ENCODE measurements at places on chromosomes 3 and 15. TPM values are rescaled to one million over a fixed set of nuclear protein-coding genes. Genes with fewer than 3 reads are reported as not detected.

DNA sequence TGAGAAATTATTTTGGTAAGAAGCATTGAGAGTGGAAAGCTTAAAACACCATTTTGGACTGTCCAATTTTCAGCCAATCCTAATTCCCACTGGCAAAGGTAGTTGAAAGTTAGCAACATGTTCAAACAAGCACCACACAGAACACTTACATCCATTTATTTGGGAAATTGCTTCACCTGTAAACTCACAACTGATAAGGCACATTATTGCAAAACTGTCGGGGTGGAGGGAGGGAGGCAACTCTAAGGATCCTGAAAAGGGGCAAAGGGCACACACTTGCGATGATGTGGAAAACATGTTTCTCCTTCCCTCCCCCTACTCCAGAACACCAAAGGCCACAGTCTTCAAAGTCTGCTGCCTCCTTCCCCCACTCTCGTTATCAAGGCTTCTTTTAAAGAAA lies 9.4 kb downstream of the TMEM41A start:
- no peak for DNase-seq

ST8SIA2 gene
- total RNA-seq = not detected

DNA sequence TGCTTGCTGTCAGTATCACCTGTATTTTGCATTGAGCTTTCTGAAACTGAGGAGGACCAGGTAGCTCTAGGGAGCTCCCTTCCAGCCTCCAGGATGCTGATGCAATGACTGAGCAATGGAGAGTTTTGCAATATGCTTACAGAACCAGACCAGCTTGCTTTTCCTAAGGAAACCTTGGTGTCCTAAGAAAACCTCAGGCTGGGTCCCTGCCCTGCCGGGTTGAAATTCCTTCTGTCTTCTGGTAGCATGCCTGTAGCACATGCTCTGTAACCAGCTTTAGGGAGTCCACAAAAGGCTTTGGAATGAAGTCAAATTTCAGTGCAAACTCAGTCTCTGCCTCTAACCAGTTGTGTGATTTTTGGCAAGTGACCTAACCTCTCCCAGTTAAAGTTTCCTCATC lies 65.8 kb upstream of the GSK3B start:
- no peak for DNase-seq

DNA sequence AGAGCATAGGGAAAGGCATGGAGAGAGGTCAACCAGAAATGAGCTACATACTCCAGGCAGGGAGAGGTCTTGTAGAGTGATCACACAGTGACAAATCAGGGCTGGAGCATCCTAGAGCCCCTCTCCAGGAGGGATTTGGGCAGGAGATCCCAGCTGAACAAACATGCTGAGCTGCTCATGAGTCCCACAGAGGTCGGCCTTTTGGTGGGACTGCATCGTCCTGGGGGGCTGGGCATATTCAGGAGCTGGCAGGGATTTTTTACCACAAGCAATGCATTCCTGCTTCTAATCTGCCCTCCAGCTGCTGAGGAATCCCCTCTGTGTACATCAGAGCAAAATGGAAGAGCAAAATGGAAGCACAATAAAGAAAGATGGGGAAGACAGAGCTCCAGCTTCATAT lies 94.9 kb downstream of the NTRK3 start:
- DNase-seq = no peak

DNA sequence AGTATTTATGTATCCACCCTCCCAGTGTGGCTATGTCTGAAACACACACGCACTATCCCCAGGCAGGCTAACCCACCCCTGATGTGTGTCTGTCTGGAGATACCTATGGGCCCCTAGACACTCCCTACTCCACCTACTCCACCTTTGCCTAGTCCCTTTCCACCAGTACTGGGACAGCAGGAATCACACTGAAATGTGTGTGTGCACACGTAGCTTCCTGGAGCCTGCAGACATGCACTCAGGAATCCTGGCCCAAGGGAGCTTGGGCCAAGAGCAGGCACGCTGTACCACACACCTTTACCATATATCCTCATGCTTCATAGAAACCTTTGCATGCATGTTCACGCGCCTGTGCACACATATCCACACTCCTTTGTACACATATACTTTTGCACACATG lies 6.9 kb upstream of the PTH1R start:
- DNase-seq = no peak

MAGEL2 gene
- total RNA-seq = 1.9 TPM

PCSK6 gene
- total RNA-seq = 304 TPM

- peak; percentile 83 for DNase-seq
Observed at GRCh38 chr3:71542521-71543370, 40.8 kb downstream of the FOXP1 start.

GRCh38 chr3:68059628-68060152 lies 405.3 kb upstream of the SUCLG2 start:
- no peak for DNase-seq

DNA sequence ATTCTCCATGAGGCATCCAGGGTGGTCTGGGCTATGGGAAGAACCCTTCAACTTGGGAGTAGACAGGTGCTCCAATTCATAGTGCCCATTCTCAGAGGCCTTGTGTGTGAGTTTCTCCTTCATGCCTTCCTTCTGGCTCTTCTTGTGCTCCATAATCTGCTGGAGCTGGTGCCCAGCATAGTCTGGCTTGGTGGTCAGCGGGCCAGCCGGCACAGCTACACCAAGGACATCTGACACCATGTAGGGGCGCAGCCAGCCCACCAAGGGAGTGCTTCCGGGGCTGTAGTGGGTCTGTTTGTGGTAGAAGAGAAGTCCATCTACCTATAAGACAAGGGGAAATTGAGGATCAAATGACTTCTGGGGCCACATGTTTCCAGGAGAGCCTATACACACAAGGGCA lies 19.2 kb upstream of the PTPN9 start:
- peak; percentile 42 for DNase-seq

DNA sequence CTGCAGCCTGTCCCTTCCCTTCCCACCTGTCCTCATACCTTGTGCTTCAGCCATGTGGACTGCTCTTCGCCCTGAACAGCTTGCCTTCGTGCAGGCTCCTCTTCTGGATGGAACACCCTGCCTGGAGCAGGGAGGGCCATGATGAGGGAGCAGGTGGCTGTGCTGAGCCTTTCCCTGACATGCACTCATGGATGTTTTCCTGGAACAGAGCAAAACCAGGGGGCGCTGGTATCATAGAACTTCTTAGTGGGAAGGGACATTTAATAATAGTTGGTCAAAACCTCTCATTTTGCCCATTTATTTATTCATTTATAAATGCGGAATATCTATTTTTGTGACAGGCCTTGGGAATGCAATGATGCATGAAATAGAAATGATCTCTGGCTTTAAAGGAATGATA lies 149.3 kb downstream of the CACNA1D start:
- DNase-seq = no peak

CPN2 gene
- 0.47 TPM for total RNA-seq

LRRIQ4 gene
- total RNA-seq = not detected

GRCh38 chr3:52237657-52238172 lies 1.2 kb downstream of the TWF2 start:
- DNase-seq = peak; percentile 91

- DNase-seq = no peak
Observed at GRCh38 chr15:51038162-51038973, 56.3 kb downstream of the TNFAIP8L3 start.

DNA sequence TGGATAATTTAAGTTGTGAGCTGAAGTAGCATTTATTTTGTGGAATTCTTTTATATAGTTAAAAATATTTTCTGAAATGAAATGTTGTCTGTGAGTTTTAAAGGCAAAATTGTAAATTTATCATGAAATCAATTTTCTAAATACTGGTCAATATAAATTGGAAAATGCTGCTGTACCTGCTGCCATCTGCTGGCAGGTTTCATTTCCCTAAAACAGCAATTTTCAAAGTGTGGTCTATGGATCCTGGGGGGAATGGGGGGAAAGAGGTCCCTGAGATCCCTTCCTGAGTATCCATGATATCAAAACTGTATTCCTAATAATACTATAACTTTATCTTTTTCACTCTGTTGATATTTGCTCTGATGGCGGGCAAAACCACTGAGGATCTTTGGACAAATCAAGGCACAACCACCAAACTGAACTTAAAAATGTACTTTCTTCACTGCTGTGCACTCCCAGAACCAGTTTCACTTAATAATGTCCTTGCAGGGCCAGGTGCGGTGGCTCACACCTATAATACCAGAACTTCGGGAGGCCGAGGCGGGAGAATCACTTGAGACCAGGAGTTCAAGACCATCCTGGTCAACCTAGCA lies 17.2 kb upstream of the CCR4 start:
- DNase-seq = no peak

GRCh38 chr3:178840586-178840985 lies 231.0 kb downstream of the ZMAT3 start:
- no peak for DNase-seq

DNA sequence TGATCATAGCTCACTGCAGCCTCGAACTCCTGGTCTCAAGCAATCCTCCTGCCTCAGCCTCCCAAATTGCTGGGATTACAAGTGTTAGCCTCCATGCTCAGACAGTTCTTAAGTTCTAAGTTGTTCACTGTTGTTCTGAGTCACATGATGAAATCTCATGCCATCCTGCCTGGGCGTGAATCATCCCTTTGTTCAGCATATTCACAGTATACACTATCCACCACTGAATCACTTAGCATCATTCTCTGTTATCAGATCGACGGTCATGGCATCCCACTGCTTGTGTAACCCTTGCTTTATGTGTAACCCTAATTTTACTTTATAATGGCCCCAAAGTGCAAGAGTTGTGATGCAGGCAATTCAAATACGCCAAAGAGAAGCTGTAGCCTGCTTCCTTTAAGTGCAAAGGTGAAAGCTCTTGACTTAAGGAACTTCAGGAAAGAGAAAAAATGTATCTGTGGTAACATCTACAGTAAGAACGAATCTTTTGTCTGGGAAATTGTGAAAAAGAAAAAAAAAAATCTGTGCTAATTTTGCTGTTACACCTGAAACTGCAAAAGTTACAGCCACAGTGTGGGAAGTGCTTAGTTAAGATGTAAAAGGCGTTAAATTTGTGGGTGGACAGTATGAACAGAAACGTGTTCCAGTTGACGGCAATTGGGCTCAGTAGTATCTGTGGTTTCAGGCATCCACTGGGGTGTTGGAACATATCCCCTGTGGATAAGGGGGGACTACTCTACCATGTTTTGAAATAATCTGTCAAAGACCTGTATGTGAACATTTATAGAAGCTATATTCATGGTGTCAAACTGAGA lies 80.6 kb downstream of the PCOLCE2 start:
- no peak for DNase-seq

GRCh38 chr15:77276096-77276495 lies 143.8 kb downstream of the PEAK1 start:
- no peak for DNase-seq

DNA sequence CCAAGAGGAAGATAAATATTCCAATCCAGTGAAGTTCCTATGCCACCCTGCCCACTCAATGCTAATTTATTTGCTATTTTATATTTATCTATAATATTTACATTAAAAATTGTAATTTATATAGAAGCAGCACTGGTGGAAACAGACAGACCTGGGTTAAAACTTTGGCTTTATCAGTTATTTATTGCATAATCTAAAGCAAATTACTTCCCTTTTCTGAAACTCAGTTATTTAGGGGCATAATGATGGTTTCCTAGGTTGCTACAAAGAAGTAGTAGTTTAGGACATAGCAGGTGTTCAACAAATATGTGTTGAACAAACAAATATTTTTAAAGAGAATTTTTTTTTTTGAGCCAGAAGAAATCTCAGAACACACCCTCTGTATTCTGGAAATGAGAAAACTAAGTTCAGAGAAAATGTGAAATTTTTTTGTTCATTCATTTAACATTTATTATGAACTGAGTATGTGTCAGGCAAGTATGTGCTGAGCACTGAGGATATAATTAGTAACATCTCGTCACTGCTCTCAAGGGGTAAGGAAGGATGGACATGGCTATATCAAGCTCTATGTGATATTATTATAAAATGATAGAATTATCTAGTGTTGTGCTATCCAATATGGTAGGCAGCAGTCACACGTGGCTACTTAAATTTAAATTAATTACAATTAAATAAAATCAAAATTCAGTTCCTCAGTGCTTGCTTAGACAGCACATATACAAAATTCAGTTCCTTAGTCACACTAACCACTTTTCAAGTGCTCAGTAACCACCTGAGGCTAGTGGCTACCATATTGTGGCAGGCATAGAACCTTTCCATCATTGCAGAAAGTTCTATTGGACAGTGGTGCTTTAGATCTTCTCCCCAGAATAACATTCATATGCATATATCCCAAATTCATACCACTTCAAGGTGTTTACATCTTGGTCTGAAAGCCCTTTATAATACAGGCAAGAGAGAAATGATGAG lies 7.0 kb upstream of the UBE2Q2 start:
- DNase-seq = no peak

- no peak for DNase-seq
Observed at GRCh38 chr3:145089337-145089736, 1071.6 kb downstream of the PLOD2 start.

DNA sequence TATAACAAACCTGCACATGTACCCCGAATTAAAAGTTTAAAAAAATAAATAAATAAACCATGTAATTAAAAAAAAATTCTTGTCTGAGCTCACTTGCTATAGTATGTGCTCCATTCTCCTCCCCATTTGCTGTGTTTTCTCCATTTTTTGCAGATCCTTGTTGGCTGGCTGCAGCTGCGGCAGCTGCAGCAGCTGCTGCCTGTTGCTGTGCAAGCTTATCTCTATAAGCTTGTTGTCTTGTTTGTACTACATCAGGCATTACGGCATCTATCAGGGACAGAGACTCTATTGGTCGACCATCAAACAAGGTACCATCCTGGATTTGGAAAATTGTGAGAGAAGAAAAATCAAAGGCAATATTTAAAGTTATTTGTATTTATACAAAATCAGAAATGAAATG lies 145.9 kb downstream of the TBL1XR1 start:
- no peak for DNase-seq

CLRN1 gene
- total RNA-seq = not detected

CPEB1 gene
- total RNA-seq = 1.2 TPM

DNA sequence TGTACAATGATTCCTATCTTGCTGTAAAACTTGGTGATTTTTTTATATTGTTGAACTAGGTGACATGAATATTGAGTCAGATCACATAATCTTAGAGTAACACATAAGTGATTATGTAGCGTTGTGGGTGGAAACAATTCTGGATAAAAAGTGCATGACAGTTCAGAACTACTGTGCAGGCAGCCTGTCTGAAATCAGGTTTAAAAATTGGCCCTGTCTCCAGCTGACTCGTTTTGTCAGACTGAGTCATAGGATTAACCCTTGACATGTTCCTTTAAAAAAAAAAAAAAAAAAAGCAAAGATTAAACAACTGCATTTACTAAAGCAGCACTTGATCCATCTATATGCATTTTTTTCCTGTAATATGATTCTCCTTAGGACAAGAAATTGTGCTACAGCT lies 160.0 kb upstream of the CGNL1 start:
- no peak for DNase-seq

TPRG1 gene
- total RNA-seq = 4.0 TPM

SUCNR1 gene
- 13.7 TPM for total RNA-seq

DNA sequence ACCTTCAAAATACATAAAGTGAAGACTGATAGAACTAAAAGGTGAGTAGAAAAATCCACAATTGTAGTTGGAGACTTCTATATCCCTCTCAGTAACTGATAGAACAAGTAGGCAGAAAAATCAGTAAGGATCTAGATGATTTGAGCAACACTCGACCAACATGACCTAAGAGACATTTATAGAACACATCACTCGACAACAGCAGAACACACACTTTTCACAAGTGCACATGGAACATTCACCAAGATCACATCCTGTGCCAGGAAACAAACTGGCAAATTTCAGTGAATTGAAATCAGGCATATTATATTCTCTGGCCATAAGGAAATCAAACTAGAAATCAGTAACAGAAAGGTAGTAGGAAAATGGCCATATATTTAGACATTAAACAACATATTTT lies 37.1 kb downstream of the LYSMD4 start:
- DNase-seq = no peak

GRCh38 chr3:163785693-163786092 lies 1292.6 kb downstream of the SI start:
- no peak for DNase-seq

Data from spleen (tissue), 13 donors.